ENCODE measurements at places on chromosomes 4 and X.

DNA sequence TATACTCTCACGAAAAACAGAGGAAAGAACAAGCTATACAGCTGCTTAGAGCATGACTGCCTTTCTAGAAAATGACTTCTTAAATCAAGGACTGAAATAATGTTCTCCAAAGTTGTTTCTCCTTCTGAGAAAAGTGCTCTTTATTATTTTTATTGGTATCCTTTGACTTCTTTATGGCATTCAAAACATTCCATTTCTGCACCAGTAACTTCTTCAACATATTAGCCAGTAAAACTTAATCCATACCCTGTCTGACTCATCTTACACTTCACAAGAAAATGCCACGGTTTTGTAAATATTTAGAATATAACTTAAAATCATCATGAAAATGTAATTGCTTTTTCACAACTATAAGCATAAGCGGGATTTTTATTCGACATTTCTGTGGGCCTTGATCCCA lies 180.4 kb downstream of the NR3C2 start:
- DNase-seq, result no peak

- DNase-seq, result peak; percentile 0
These were observed 30.1 kb downstream of the TEX13A start for GRCh38 chrX:105190252-105190853.

GRCh38 chr4:1780435-1780834 lies 12.7 kb upstream of the FGFR3 start:
- no peak for DNase-seq

DNA sequence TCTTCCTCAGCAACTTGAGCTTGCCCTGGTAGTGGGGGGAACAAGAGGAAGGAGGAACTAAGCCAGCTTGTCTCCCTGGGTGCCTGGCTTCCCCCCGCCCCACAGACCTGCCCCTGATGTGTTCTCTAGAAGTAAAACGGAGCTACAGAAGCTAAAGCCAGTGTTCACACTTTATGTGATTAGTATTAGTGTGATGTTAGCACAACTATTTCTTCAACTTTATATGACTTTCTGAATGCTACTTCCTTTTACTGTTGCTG lies 10.7 kb downstream of the RGS12 start:
- no peak for DNase-seq

GRCh38 chr4:55411621-55412020 lies 15.9 kb downstream of the TMEM165 start:
- no peak for DNase-seq

DNA sequence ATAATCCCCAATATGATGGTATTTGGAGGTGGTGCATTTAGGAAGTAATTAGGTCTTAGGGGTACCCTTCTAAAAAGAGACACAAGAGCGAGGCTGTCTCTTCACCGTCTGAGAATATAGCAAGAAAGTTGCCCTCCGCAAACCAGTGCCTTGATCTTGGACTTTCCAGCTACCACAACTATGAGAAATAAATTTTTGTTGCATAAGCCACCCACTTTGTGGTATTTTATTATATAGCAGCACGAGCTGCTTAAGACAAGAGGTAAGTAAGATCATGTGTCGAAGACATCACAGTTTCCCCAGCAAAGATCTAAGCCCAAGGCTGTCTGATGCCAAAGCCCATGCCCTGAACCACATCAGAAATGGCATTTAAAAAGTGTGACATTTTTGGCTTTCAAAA lies 9.6 kb upstream of the EXOSC9 start:
- DNase-seq, result no peak

- no peak for DNase-seq
These were observed 276.8 kb downstream of the SPOCK3 start for GRCh38 chr4:166957451-166957850.

- DNase-seq, result no peak
These were observed 77.5 kb downstream of the MAGED4 start for GRCh38 chrX:52262195-52262546.

DNA sequence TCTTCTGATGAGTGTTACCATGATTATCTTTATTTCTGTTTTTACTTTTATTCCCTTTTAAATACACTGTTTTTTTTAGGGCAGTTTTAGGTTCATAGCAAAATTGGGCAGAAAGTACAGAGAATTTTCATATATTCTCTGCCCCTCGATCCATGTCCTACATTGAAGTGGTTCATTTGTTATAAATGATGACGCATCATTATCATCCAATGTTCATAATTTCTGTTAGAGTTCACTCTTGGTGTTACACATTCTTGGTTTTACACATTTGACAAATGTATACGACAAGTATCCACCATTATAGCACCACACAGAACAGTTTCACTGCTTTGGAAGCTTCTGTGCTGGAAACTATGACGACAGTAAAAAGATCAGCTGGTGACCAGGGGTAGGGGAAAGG lies 578.1 kb upstream of the AADAT start:
- DNase-seq, result no peak

DNA sequence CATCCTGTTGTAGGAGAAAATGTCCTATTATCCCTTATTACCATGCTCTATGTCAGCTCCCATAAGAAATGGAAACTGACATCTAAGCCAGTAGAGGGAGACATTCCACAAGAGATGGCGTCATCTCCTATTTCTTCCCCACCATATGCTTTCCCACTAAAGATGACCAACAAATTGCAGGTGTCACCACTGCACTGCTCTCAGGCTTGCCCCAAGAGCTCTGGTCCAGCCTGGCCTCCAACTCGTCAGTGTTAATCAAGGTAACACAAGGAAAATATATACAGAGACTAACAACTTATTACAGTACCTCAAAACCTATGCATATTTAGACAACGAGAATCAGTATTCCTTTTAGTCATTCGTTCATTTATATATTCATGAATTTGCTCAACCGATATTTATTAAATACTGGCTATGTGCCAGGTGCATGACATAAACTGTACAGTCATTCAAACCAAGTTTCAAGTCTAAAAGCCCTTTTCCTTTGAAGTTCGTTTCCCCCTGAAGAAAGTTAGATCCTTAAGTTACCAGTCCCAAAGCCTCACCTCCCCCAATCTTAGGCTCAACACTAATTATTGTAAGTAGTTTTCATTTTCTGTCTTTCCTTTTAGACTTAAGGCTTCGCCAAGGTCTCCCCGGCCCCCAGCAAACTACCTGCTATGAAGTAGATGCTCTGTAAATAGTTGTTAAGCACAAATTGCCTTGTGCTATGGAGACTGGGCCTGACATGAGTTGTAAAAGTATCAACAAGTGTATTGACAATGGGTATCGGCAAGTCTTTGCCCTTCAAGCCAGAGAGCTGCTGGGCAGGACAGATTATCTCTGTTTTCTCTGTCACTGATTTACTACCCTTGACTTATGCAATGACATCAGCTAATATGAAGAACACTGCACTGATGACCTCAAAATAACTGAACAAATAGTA lies 3.1 kb upstream of the FGB start:
- DNase-seq, result no peak

DNA sequence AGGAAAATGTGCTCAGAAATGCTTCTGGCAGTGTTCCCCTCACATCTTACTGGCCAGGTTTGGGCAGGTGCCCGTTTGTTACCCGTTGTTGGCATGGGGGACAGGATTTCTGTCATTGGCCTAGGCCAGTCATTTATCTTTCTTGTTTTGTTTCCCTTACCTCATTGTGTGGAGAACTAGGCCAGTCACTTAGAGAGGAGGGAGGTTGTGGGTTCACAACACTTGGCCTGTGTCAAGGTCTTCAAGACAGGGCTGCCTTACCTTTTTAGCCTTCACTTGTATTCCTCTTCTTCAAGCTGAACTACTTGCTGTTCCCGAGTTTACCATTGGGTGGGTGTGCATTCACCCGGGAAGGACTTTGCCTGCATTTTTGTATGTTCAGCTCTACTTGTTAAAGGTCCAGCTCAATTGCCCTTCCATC lies 17.7 kb downstream of the SNX25 start:
- DNase-seq, result no peak

DNA sequence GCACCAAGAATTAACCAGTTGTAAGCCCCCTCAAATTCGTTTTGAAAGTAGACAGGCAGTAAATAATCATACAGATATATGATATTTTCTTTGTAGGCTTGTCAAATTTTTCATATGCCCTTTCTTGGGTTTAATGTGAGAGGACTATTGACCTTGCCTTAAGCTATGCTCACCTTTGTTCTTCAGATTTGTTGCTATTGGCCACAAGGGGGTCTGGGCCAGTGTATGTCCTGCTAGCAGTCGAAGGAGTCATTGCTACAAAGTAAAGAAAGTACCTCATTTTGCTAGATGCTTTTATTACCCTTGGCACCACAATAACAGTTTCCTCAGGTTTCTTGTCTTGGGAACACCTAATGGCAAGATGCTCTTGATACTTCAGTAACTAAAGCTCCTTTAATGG lies 51.7 kb downstream of the IGSF1 start:
- DNase-seq, result no peak

DNA sequence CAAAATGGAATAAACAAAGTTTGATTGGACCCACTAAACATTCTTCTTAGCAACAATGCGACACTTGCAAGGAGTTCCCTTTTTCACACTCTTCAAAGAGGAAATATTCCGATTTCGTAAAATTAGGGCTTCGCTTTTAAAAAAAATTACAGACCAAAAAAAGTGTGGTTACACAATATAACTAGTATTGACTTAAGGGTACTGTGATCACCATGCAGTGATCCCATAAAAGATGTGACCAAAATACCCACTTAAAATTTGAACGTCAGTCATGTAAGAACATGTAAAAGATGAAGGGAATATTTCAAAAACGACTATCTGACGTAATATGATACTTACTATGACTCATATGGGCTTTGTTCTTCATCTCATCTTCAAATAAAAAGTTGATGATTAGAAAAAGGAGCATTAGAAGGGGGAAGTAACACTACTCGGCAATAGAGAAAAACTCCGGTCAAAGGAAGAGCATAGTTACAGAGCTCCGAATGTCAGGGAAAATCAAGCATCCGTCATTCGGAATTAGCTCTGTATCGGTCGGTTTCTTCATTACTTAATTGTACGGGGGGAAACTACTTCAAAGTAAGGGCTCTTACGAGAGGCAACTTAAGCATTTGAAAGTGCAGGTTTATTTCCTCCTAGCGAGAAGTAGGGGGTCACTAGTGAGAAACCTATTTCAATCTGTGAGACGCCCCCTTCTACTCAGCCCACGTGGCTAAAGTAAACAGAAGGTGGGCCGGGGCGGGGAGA lies 1.3 kb upstream of the TET2 start:
- DNase-seq, result peak; percentile 22

- DNase-seq, result no peak
These were observed 503.0 kb upstream of the BOD1L1 start for GRCh38 chr4:14130551-14130950.

DNA sequence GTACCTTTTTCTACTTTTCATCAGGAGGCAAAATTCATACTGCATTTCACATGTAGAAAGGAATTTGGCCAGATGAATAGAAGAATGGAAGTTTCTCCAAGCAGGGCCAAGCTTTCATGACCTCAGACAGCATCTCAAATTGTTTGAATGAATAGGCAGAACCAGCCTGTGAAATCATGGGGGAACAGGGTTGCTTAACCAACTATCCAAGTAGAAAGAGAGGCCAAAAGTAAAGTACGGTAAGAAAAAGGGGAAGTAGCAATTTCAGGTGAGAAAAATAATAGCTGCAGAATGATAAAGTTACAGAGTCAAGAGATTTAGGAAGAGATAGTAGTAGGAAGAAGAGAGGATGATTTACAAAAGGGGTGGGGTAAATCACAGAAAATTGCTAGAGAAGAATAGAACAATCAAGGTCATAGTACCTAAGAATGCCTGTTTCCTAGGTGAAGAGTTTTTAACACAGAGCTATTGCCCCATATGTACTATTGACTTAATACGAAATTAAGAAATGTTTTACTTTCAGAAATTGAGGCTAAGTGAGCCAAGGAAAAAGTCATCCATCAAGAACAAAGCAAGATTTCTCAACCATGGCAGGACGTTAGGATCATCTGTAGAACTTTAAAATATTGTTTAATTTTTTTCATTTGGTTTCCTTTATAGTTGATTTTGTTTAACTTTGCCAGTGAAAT lies 177.1 kb upstream of the TET2 start:
- DNase-seq, result no peak

GRCh38 chr4:82358847-82359246 lies 14.9 kb downstream of the HNRNPD start:
- DNase-seq, result no peak

GRCh38 chrX:123303429-123303828 lies 119.4 kb downstream of the GRIA3 start:
- DNase-seq, result no peak

DNA sequence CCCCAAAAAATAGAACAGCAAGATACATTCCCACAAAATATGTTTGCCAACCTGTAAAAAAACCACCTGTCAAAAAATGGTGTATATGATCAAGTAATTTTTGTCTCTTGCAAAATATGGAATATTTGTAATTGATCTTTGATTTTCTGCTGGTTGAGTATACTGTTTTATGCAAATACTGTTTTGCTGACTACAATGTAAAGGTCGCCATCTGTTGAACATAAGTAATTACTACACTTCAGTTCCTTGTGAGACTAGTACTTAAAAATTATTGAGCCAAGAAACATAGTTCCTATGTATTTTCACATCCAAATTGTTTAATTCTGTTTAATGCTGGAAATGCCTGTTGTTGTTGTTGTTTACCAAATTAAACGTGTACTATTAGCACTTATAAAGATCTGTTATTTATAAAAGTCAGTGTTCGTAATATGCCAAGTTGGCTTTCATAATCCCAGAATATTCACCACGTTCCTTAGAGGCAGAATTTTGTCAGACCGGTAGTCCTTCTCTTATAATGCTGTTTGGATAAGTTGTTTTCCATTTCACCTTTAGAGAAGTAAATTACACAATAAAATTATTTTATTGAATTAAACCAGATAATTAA lies 144.2 kb downstream of the PDLIM5 start:
- peak; percentile 52 for DNase-seq

DNA sequence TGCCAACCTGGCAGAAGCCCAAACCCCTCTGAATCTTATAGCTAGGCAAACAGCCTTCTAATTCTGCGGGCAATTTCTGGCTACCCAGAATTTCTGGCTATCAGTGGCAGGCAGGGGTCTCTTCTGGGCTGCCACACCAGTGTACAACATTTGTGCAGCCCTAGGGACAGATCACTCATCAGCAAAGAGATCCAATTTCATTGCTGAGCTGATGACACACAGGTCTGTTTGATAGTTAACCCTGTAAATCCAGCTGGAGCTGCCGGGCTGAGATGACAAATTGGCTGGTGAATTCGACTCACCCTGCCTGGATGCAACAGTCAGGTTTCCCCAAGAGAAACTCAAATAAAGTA lies 2.4 kb downstream of the MID1 start:
- DNase-seq, result no peak

DNA sequence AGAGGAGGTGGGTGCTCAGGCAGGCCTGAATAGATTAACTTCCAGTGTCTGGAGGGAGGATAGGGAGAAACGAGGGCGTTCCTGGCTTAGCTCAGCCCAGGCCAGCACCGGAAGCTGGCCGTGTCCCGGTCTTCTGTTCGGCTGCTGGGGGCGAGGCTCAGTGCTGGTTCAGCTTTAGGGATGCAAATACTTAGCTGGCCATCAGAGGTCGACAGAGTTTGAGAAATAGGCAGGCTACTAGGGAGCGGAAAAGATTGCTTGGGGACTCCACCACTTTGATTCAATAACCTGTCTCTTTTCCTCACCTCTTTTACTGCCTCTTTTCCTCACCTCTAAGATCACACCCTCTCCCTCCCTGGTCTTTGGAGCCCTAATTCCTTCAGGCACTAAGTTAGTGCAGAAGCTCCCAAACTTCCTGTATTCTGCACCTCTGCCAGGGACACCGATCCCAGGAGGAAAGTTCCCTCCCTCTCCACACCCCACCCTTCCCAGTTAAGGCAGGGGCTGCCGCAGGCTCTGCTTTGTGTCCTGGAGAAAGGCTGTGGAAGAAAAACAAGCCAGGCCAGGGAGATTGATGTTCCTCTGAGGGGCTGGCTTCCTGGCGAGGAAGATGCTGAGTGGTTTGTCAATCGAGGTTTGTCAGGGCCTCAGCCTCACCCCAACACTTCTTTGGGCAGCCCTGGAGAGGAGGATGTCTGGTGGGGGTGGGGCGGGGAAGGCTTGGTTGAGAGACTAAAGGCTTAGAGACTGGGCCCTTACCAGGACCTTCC lies 6.0 kb upstream of the EFNB1 start:
- DNase-seq, result peak; percentile 23
